Activated naive CD8-positive, alpha-beta T cell treated with anti-CD3 and anti-CD28 coated beads, Interleukin-2, amount 50 U/mL, for 24 hours (primary cell): ENCODE measurements at places on chromosomes 1 and 21.

DNA sequence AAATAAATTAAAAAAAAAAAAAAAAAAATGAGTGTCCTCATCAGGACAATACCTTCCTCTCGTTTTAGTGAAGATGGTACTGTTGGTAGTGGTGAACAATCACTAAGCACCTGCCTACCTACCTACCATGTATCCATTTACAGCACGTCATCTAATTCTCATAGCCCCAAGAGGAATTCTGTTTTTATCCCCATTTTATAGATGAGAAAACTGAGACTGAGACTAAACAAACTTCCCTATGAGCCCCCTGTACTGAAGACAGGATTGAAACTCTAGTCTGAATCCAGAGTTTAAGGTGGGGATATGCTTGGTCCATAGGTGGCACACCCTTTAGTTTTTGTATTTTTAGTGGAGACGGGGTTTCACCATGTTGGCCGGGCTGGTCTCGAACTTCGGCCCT, 17.3 kb upstream of the THEMIS2 start:
- no peak for DNase-seq

DNA sequence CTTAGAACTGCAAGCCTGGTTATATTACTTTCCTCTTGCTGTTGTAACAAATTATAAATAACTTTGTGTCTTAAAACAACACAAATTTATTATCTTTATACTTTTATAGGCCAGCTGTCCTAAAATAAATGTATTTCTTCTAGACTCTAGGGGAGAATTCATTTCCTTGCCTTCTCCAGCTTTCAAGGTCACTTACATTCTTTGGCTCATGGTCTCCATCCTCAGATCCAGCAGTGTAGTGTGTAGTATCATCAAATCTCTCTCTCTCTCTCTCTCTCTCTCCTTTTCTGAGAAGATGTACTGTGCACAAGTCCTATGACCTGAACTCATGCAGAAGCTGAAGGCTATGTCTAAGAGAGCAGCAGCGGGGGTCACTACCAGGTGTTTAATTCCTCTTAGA, 1510.6 kb downstream of the MRPL39 start:
- no peak for DNase-seq

DNA sequence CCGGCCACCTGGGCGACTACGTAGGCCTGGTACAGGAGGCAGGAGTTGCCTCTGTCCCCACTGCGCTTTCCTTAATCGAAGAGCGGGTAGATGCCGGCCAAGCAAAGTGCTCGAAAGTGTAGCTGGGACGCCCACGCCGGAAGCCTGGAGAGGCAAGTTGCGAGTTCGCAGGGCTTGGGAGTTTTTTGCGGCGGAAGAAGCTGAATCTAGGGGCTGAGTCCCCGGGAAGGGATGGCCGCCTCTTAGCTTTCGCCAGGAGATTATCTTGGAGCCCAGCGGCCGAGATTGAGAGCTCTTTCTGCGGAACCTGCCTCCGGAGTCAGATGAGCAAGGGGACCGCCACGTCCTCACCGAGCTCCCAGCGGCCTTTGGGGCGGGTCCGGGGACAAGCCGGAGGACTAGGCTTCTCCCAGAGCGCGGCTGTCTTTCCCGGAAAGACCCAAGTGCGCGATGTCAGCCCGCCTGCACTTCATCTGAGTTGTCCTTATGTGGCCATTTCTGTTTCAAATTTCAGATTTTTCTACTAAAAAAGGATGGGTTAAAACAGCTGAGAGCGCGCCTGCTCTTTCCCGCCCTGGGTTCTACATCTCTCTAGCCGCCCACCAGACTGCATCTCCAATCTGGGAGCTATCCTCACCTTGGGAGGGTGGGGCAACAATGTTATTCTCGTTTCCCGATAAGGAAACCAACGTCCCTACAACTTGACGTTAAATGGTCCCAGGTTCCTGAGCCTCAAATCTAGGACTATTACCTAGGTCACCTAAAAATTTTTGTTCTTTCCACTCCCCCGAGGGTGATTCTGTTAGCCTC, 12.4 kb upstream of the TBX15 start:
- no peak for DNase-seq

DNA sequence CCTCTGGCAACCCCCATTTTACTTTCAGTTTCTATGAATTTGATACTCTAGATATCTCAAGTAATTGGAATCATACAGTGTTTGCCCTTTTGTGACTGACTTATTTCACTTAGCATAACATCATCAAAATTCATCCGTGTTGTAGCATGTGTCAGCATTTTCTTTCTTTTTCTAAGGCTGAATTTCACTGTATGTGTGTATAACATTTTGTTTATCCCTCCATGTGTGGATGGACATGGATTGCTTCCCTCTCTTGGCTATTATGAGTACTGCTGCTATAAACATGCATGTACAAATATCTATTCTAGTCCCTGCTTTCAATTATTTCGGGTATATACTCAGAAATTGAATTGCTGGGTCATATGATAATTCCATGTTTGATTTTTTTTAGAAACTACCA, 97.3 kb downstream of the MAP3K21 start:
- no peak for DNase-seq

GRCh38 chr1:26548841-26549240, 19.3 kb downstream of the RPS6KA1 start:
- DNase-seq = no peak

GRCh38 chr21:42365770-42366169, 565 bp downstream of the TFF1 start:
- DNase-seq = no peak

- no peak for DNase-seq
Observed at GRCh38 chr21:16072221-16072620, 342.4 kb downstream of the USP25 start.

GRCh38 chr21:37164742-37165141, 91.7 kb downstream of the TTC3 start:
- no peak for DNase-seq
